ENCODE measurements at places on chromosomes 12 and 14.

GRCh38 chr12:41940571-41940970 is 204.1 kb downstream of the GXYLT1 start:
- DNase-seq, result no peak

- no peak for DNase-seq
These were observed 43.9 kb downstream of the GUCY2C start for GRCh38 chr12:14652483-14652882.

DNA sequence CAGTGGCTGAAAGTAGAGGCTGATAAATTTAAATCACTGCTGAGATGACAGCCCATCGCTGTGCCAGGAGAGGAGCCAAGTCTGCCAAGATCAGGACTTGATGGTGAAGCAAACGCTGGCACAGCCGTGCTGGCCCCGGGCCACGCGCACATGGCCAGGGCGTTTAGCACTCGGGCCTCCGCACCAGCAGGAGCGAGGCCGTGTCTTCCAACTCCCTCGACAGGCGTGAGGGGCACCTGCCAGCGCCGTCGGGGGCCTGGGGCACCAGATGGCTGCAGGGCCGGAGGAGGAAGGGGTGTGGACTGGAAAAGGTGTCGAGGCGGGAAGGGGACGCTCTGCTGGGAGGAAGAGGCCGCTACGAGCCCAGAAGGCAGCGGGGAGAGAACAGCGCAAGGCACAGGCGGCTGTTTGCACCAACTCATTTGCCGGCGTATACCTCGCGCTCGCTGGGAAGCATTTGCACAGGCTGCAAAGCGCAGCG is 29.5 kb downstream of the RIMBP2 start:
- no peak for DNase-seq

DNA sequence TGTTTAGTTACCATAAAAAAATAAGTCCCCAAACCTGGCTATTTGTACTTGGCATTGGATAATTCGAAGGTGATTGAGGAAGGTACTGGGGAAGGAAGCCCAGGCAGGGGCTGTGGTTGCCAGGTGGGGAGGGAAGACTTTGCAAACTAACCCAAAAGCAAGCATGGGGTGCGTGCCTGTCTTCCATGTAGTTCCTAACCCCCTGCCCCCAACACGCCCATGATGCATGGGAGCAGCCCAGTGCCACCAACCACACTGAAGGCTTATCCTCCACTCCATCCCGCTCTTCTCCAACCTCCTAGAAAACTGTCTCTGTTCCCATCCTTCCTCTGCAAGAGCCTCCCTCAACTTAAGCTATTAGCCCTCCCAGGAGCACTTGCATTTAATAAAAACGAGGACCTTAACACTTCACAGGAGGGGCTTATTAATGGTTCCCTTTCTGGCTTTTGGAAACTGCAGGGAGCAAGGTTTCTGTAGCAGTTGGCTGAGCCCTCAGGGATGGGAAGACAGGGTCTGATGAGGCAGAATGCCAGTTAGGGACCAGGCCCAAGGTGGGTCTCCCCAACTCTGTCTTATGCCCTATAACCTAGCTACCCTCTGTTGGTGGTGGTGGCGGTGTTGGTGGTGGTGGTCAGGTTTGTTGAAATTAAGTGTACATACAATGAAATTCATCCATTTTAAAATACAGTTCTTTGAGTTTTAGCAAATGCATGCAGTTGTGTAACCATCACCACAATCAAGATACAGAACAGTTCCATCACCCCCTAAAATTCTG is 96.0 kb downstream of the ZFP36L1 start:
- no peak for DNase-seq

DNA sequence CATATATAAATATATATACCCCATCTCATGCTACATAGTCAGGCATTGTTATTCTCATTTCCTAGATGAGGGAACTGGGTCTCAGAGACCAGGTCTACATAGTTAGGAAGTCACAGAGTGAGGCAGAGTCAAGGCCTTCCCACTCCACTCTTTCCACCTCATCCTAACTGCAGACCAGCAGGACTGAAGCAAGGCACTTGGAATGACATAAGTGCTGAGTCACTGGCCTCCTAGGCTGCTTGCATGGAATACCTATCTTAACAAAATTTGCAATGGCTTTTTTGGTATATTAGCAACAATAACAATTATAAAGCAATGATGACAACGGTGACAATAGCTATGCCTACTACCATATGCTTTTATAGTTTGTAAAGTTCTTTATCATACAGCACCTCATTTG is 5.4 kb upstream of the ANO4 start:
- no peak for DNase-seq

- no peak for DNase-seq
These were observed 231.8 kb upstream of the CRY1 start for GRCh38 chr12:107325075-107325608.

GRCh38 chr12:59867055-59867454 is 271.2 kb downstream of the SLC16A7 start:
- DNase-seq, result no peak

DNA sequence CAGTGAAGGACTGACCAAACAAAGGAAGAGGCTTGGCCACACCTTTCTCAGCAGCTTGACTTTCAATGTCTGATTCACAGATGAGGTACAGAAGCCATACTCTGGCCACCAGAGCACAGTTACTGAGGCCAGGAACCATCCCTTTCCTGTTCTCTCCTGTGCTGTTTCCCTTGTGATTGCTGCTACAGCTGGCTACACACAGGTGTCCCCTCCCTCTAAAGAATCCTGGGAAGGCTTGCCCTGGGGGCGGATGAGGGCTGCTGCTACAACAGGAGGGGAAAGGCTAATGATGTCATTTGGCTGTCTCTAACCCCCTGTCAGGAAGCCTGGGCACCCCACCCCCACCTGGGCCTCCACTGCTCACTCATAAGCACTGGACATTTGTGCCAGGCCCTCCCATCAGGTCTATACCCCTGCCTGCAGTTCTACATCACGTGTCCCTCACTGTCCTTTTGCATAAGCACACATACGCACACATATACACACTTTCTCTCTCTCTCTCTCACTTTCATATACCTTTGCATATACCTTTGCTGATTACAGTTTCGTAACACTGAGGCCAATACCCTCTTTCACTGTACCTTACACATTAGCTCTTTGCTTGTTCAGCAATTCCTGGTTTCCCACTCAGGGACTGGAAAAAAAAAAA is 41.4 kb downstream of the PRPF40B start:
- DNase-seq, result no peak

DNA sequence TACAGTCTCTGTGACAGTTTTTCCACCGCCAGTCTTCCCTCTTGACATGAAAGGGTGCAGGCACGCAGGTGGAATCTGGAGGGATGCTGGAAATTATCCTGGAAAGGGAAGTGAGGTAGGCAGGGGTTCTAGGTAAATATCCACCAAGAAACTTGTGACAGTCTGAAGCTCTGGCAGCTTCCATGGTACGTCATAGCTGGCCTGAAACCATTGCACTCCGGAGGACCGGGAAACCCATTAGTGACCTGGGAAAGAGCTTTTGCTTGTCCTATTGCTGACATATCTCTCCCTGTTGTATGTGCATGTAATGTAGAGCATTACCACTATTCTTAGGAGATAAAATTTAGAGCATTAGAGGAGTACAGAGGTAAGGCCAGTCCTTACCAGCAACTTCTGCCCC is 275.9 kb downstream of the EGLN3 start:
- DNase-seq, result no peak

GRCh38 chr14:39430762-39431415 is 1.3 kb downstream of the FBXO33 start:
- DNase-seq, result no peak

- no peak for DNase-seq
These were observed at the start of gene ACACB for GRCh38 chr12:109115758-109116610. Gene ACACB (plus strand): TSS chr12:109116587. CDS start chr12:109139406, 22,819 bp downstream.

DNA sequence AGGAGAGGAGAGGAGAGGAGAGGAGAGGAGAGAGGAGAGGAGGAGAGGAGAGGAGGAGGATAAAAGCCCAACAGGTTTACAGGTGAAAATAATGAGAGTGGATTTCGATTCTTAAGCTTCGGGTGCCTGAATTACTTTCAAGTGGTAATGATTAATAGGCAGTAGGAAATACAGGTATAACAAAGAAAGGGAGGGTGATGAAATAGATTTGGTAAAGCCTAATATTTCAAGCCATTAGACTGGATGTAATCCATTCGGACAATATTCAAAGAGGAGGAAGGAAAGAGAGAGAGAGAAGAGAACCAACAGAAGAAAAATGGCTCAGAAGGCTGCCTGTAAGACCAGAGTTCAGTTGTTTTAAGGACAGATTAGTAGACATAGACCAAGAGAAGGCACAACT is 76.6 kb downstream of the RASSF9 start:
- DNase-seq, result no peak

Data from GM04503 (cell line).